ENCODE measurements at places on chromosomes 5 and 9.

DNA sequence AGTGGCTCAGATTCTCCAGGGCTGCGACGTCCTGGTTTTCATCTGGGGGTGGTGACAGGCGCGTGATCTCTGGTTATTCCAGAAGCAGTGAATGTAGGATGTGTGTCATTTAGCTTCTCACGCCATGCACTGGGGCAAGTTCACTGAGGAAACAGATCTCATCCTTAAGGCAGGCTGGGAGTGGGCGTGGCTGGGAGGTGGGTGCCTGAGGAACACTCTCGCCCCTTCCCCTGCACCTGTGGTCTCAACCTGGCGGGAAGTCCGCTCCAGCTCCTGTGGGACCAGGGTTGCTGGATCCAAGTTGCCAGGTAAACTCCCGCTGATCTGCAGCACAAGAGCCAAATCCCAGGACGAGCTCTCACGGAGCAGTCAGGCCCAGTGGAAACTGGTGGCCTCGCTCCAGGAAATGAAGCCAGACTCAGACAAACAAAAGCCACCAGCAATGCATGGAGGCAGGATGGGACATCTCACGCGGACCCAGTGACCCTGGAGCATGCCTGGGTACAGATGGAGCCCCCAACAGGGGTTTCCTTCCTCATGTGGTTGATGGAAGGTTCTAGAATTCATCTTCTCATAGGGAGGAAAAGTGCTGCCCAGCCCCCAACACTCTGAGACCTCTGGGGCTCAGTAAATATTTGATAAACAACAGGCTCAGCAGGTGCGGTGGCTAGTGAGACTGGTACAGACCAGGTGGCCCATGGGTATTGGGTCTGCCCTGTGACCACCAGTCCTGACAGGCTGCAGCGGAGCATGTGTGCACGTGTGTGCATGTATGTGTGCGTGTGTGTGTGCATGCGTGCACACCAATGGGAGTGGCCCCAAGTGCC is 16.3 kb upstream of the SLC12A7 start:
- no peak for DNase-seq

- DNase-seq, result no peak
Measured at GRCh38 chr5:139755892-139756671, 39.5 kb upstream of the PSD2 start.

- no peak for DNase-seq
Measured at GRCh38 chr9:2493109-2493508, 128.5 kb upstream of the VLDLR start.

DNA sequence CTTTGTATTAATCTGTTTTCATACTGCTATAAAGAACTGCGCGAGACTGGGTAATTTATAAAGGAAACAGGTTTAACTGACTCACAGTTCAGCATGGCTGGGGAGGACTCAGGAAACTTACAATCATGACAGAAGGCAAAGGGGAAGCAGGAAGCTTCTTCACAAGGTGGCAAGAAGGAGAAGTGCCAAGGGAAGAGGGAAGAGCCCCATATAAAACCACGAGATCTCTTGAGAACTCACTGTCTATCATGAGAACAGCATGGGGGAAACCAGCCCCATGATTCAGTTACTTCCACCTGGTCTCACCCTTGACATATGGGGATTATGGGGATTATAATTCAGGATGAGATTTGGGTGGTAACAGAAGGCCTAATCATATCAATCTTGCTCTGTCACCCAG is 60.9 kb upstream of the CHD1 start:
- no peak for DNase-seq

DNA sequence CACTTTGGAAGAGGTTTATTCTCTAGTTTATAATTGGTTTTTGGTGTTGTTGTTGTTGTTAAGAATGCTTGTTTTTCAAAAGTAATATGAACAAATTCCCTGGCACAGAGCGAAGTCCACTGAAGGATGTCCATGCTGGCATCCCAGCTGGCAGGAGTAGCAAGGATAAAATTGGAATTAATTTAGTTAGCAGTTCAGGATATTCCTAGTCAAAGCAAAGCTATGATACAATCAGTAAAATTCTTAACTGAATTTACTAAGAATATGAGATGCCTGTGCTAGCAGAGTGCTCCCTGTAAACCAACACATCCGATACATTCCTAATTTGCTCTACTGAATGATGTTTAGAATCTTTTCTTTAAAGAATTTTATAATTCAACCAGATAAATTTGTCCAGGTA is 161.4 kb downstream of the FANCC start:
- no peak for DNase-seq

- DNase-seq, result no peak
Measured at GRCh38 chr9:82930116-82930515, 132.8 kb downstream of the RASEF start.

- DNase-seq, result no peak
Measured at GRCh38 chr9:133604856-133605255, 4.3 kb downstream of the FAM163B start.

DNA sequence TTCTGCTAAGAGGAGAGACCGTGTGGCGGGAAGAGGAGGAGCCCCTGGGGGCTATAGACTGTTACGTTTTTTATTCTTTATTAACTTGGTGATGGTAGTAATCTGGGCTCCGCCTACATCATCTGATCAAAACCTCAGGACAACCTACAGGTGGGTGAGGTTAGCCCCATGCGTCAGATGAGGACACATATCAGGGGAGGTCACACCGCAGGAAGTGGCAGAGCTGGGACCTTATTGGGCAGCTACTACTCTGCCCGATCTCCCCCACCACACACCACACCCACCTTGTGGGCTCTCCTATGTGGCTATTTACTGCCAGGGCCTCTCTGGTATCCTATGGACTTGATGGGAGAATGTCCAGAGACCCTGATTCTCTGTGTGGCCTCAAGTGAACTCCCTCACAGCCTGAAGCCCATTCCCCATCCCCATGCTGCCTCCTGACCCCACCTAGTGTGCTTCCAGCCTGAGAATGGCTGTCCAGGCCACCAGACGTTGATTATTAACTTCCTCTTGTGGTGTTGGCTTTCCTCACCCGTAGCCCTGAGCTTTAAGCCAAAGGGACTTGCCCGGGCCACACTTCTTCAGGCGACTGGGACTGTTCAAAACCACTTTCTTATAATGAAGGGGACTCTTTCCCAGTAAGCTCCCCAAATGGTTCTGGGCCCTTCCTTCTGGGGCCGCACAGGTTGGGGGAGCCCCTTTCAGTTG is 8.2 kb downstream of the UNC5A start:
- no peak for DNase-seq

DNA sequence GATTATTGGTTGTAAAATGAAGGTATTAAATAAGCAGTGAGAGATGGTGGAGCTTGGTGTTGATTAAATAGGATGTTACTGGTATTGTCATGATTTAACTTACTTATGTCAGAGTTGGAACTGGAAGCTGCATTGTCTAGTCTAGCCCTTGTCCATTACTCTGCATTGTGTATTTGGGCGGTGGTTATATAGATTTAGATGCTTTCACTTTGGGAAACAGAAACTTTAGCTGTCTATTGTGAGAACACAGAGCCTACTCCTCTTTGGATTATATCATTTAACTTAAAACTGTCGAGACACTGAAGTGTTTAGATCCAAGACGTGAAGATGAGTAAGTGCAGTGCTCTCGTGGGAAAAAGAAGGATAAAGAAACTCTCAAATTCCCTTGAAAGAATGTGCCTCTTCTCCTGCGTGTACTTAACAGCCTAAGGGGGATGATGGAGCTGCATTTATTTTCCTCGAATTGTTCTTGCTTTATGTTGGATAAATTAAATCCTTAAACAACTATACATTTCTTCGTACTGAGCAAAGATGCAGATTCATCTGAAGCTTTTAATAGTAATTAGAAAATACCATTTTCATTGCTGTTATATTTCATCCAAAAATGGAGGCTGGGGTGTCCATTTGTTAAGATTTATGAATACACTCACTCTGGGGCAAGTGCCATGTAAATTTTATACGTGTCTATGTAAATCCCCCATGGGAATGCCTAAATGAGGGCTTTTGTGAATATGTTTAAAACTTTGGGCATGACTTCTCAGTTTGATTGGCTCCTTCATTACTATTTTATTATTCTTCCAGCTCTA is 21.6 kb downstream of the FBXL7 start:
- DNase-seq, result no peak

DNA sequence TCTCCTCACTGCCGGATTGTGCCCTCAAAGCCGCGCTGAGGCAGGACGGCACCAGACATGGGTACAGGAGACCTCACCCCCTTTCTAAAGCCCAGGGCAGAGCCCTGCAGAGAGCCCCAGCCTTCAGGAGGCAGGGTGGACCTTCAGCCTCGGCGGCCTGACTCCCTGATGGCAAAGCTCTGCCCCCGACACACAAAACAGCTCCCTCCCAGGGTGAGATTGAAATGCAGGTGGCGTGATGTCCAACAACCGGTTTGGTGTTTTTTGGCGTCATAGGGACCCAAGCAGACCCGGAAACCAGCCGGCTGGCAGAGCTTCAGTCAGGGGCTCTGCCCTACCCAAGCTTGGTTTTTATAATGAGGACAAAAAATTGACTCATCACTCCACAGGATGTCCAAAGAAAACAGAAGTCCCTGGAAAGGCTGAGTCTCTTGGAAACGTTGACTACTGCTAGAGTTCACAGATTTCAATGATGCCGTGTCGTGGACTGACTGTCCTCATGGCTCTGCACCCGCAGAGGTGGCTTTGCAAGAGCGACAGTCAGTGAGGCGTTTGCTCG is 275.2 kb upstream of the IRX1 start:
- no peak for DNase-seq

GRCh38 chr9:125985142-125985997 is 238.2 kb downstream of the PBX3 start:
- DNase-seq, result no peak

GRCh38 chr9:121192959-121193640 is 8.6 kb downstream of the RAB14 start:
- DNase-seq, result no peak

- no peak for DNase-seq
Measured at GRCh38 chr5:140569197-140569596, 4.6 kb downstream of the SLC35A4 start.

DNA sequence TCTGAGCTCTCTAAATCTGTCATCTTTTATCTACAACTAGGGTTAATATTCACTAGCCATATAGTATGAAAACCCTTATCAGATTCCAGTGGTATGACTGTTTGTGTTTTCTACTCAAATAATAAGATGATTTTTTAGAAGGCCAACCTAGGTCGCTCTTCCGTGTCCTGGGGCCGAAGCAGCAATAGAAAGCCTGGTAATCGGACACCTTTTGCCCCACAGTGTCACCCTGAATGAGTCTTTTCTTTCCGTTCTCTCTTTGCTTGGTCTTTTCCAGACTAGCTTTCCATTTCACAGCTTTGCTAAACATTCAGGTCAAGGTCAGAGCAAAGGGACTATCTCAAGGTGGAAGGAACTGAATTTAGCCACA is 243.3 kb upstream of the ANKRD55 start:
- no peak for DNase-seq

DNA sequence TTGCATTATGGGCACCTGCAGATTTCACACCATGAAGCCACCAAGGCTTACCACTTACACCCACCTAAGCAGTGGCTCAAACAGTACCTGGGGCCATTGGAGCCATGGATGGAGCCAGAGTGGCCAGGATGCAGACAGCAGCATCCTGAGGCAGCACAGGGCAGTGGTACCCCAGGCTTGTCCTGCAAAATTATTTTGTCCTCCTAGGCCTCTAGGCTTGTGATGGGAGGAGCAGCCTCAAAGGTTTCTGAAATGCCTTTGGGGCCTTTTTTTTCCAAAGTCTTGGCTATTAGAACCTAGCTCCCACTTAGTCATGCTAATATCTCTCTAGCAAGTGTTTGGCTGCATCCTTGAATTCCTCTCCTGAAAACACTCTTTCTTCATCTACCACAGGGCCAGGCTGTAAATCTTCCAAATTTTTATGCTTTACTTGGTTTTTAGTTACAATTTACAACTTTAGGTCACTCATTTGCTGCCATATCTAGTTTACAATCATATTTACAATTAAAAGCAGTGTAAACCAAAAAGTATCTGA is 15.7 kb downstream of the TMC1 start:
- DNase-seq, result no peak

- DNase-seq, result no peak
Measured at GRCh38 chr5:160312134-160312959, at the start of gene CCNJL. CCNJL (minus strand) TSS chr5:160312564; CDS start chr5:160311923, 641 bp downstream.

- no peak for DNase-seq
Measured at GRCh38 chr9:114238472-114238871, 83.1 kb downstream of the COL27A1 start.

GRCh38 chr5:148826053-148826738 is at the start of gene ADRB2:
ADRB2 (plus strand) TSS chr5:148826611; CDS start chr5:148826832, 221 bp downstream.
- peak; percentile 70 for DNase-seq

DNA sequence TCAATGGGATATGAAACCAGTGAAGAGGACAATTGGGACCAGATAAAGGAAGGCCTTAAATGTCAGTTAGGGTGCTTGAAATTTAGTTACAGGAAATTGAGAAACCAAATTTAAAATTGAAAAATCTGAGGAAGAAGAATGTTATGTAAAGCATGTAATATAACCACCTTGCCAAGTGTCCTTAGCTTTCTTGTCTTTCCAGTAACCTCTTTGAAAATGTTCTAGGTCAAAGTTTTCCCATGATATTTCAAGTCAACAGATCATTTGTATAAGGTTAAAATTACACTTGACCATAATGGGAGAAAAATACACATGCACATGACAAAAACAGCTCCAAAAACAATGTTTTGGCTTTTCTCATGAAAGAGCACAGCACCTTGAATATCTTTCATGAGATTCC is 21.1 kb downstream of the LOX start:
- no peak for DNase-seq

GRCh38 chr9:106961623-106962022 is 98.7 kb downstream of the ZNF462 start:
- DNase-seq, result no peak
